ENCODE measurements at places on chromosomes 3 and 15. TPM values are rescaled to one million over a fixed set of nuclear protein-coding genes. Genes with fewer than 3 reads are reported as not detected.

TRIM42 gene
- total RNA-seq: not detected

CEMIP gene
- 9.9 TPM for total RNA-seq

CCR9 gene
- 0.31 TPM for total RNA-seq

ARRDC4 gene
- 48.2 TPM for total RNA-seq

OXTR gene
- total RNA-seq: 1.3 TPM

LRRC3B gene
- total RNA-seq: 0.45 TPM

RTP4 gene
- total RNA-seq: 2.1 TPM

GUCA1C gene
- not detected for total RNA-seq

TICRR gene
- 0.22 TPM for total RNA-seq

SPTSSB gene
- 0.40 TPM for total RNA-seq

TGM5 gene
- not detected for total RNA-seq
